ENCODE measurements at places on chromosomes 12 and 14.

GRCh38 chr14:92582706-92583452 is 69.3 kb downstream of the RIN3 start:
- no peak for DNase-seq

GRCh38 chr12:116880213-116880816 is 926 bp downstream of the HRK start:
- DNase-seq, result no peak

DNA sequence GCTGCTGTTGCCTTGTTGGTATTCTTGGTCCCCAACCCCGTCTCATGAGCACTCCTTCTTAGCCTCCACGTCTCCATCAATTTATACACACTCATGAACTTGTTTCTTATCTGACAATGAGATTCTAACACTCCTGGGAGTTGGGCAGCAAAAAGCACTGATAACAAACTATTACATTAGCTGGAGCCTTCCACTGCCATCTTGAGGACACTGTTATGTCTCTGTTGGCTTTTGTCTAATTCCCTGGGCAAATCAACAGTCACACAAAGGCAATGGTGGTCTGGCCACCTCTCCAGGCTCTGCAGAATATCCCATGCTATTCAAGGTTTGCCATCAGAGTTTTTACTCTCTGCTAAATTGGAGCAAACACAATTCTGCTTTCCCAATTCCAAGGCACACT is 117.8 kb upstream of the COCH start:
- DNase-seq, result no peak

- DNase-seq, result no peak
Observed at GRCh38 chr12:116432314-116432750, 126.8 kb upstream of the MAP1LC3B2 start.

DNA sequence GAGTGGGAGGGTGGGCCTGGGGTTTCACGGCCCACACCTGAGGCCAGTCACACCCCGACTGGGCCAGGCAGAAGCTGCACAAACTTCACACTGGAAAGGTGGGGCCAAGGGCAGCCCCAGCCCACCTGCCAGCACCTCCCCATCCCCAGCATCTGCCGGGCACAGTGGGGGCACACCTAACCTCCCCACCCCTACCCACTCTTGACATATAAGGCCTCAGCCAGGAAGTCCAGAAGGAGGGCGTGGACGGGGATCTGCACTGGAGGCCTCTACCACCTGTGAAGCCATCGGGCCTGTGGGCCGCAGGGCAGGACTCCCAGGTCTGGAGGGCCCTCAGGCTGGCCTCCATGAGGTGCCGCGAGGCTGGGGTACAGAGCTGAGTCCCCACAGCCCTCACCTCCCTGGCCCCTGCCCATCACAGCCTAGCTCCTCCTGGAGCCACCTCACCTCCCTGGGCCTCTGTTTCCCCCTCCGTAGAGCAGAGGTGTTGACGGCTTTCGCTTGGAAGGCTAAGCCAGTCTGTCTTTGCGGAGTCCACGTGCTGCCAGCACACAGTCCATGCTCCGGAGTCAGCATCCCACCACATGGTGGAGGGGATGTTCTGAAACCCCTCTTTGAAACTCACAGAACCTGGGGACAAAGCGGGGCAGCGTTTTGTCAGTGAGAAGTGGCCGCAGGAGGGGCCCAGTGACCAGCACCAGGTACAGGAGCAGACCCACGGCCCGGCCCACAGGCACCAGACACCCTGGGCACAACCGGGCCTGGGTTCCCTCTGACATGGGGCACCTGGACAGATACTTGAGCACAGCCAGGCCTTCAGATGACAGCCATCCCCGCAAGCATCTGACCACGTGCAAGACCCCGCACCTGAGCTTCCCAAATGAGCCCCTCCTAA is 38.2 kb upstream of the INF2 start:
- DNase-seq, result no peak

- DNase-seq, result no peak
Observed at GRCh38 chr12:77954206-77954555, 123.5 kb downstream of the NAV3 start.

- DNase-seq, result no peak
Observed at GRCh38 chr12:90090929-90091651, 382.5 kb upstream of the ATP2B1 start.
